Panc1 (cell line): ENCODE measurements at places on chromosomes 12 and 14.
A peak's percentile ranks its signal among the peaks of the same experiment; 100 is the strongest.

GRCh38 chr14:74611650-74612349, at the start of gene LTBP2:
Gene LTBP2 (minus strand): TSS chr14:74612237. CDS start chr14:74611944, 293 bp downstream.
- H3K27ac ChIP-seq = peak within 1 kb of the TSS; percentile 95
- peaks cover 49% of the 10 kb centered on the region for H3K4me1 ChIP-seq
- no peaks in the 10 kb centered on the region for H3K36me3 ChIP-seq
- H3K4me3 ChIP-seq = peak within 1 kb of the TSS; percentile 52
- DNase-seq = no peak

- H3K36me3 ChIP-seq = no peaks in the 10 kb centered on the region
- H3K4me1 ChIP-seq = no peaks in the 10 kb centered on the region
- no peak overlapping the region for H3K4me3 ChIP-seq
- no peak overlapping the region for H3K27ac ChIP-seq
- peak; percentile 7 for DNase-seq
Observed at GRCh38 chr14:97180304-97181200, 383.4 kb downstream of the VRK1 start.

GRCh38 chr14:70170976-70171375, 17.8 kb downstream of the SLC8A3 start:
- H3K4me3 ChIP-seq = no peak overlapping the region
- H3K27me3 ChIP-seq = peaks cover 3% of the 10 kb centered on the region
- H3K36me3 ChIP-seq = no peaks in the 10 kb centered on the region
- no peak for DNase-seq
- no peaks in the 10 kb centered on the region for H3K4me1 ChIP-seq
- H3K27ac ChIP-seq = no peak overlapping the region

DNA sequence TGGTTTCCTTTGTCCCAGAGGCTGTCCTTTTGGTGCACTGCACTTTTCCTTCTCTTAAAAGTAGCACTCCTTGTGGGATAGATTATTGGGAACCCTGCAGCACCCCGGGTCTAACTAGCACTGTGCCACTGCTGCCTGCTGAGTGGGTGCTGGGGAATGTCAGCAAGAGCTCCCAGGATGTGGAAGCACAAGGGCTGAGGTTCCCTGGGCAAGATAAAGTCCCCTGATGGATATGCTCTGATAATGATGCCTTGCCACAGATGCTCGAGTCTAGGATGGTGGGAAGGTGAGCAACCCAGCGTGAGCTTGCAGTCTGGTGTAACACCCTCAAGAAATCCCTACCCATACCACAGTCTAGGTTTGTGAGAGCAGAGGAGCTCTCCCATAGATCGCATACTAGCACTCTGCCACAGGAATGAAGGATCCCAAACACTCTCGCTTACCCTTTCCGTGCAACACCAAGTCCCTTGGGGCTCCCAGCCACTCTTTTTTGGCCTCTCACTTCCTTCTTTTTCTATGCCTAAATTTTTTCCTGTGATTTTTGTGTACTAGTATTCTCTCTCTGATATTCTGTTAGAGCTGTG, 32.6 kb downstream of the USP15 start:
- no peak overlapping the region for H3K27ac ChIP-seq
- no peaks in the 10 kb centered on the region for H3K36me3 ChIP-seq
- no peaks in the 10 kb centered on the region for H3K27me3 ChIP-seq
- H3K4me3 ChIP-seq = no peak overlapping the region
- H3K4me1 ChIP-seq = peaks cover 6% of the 10 kb centered on the region
- no peak for DNase-seq

GRCh38 chr14:99633918-99634317, 11.0 kb upstream of the HHIPL1 start:
- peaks cover 2% of the 10 kb centered on the region for H3K4me1 ChIP-seq
- no peaks in the 10 kb centered on the region for H3K27me3 ChIP-seq
- H3K4me3 ChIP-seq = no peak overlapping the region
- no peaks in the 10 kb centered on the region for H3K36me3 ChIP-seq
